Activated CD4-positive, alpha-beta T cell treated with anti-CD3 and anti-CD28 coated beads, Interleukin-2, Interleukin-4, amounts not matched to agents 100 ng/mL and 50 ng/mL, durations not matched to agents 16 hours and 8 hours (primary cell): ENCODE measurements at places on chromosomes 16 and 17.

DNA sequence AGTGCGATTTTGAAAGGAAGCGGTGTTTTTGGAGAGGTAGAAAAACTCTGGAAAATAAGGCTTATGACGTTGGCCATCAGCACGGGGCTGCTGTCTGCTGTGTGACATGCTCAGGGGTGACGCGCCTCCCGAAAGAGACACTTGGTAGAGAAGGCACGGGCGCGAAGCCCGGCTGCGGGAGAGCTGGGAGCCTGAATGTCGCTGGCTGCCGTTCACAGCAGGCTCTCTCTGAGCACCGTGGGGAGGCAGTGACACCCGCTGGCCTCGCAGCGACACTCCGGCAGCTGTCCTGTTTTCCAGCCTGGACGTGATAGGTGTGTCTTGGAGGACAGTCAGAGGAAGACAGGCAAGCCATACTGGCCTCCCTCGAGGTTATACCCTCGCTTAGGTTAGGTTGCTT, 759.1 kb upstream of the RBFOX1 start:
- no peak for DNase-seq

GRCh38 chr16:86507173-86508027, 2.9 kb upstream of the FOXF1 start:
- no peak for DNase-seq

- DNase-seq, result no peak
Observed at GRCh38 chr16:10752843-10753523, 9.3 kb downstream of the NUBP1 start.

GRCh38 chr16:73601911-73602310, 554.0 kb upstream of the ZFHX3 start:
- DNase-seq, result no peak

DNA sequence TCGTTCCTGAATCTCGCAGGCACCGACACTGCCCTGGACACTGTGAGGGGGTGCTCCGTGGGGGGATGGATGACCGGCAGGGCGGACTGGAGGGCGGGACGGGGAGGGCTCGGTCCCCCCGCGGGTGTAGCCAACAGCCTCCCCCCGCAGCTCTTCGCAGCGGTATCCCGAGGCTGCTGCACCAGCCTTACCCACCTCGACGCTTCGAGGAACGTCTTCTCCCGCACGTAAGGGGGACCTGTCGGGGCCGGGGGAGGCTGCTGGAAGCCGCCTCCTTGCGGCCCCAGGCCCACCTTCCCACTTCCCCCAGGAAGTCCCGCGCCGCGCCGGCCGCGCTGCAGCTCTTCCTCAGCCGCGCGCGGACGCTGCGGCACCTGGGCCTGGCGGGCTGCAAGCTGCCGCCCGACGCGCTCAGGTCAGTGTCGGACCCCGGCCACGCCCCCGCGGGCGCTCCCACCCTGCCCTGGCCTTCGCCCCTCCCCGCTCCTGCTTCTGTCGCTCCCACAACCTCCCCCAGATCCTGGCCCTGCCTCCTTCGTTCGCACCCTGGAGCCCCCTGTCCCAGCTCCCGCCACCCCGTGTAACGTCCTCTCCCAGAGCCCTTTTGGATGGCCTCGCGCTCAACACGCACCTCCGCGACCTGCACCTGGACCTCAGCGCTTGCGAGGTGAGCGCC, 3.3 kb downstream of the CARMIL2 start:
- DNase-seq, result no peak

GRCh38 chr16:49684696-49685095, 171.2 kb downstream of the ZNF423 start:
- no peak for DNase-seq

- no peak for DNase-seq
Observed at GRCh38 chr16:2244926-2245795, 6.2 kb downstream of the ECI1 start.

GRCh38 chr17:4573669-4574068, 10.7 kb upstream of the SMTNL2 start:
- peak; percentile 69 for DNase-seq

GRCh38 chr16:4723071-4723767, 10.9 kb downstream of the ANKS3 start:
- DNase-seq, result no peak

DNA sequence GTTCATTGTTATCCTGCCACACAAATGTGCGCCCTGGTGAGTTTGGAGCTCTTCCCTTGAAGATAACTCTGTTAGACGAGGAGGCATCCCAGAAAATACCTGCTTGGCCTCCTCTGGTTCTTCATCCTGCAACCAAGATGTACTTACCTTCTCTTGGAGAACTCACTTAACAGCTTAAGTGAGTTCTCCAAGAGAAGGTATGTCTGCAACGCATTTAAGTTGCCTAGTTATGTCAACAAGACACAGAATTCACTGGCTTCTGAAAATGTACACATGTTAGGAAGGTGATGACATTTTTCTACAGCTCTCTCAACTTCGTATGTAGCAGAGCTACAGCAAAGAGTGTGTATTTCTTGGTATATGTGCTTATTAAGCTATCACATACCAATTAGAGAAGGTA, 78.6 kb upstream of the NOG start:
- no peak for DNase-seq

GRCh38 chr16:86991679-86992078, 325.5 kb downstream of the C16orf95 start:
- no peak for DNase-seq

DNA sequence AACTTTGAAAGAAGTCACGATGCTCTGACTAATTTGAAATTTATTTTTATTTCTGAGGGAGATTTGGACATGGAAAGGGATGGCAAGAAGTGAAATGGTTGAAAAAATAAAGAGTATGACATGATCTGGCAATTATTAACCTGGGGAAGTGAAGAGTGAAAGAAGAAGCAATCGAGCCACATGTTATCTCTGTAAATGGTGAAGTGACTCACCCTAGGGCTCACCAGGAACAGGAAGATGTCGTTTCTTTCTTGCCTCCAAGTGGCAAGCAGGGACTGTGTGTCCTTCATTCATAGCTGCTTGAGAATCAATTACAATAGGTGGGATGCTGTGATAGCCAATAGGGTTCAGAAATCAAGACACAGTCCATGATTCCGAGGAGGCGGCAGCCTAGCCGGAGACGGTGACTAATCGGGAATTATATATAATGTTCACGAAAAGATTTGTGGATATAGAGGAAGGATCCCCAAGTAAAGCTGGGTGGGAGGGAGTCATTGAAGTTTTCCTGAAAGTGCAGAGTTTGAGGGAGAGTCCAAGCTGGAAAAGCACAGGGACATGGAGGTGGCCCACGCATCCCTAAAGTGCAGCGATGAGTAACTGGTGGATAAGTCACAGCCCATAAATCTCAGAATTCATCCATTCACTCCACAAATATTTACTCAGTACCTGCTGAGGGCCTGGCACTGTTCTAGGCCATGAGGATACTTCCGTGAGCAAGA, 18.2 kb upstream of the KRT20 start:
- DNase-seq, result peak; percentile 4

- DNase-seq, result no peak
Observed at GRCh38 chr16:23368469-23368868, 66.4 kb downstream of the SCNN1B start.

DNA sequence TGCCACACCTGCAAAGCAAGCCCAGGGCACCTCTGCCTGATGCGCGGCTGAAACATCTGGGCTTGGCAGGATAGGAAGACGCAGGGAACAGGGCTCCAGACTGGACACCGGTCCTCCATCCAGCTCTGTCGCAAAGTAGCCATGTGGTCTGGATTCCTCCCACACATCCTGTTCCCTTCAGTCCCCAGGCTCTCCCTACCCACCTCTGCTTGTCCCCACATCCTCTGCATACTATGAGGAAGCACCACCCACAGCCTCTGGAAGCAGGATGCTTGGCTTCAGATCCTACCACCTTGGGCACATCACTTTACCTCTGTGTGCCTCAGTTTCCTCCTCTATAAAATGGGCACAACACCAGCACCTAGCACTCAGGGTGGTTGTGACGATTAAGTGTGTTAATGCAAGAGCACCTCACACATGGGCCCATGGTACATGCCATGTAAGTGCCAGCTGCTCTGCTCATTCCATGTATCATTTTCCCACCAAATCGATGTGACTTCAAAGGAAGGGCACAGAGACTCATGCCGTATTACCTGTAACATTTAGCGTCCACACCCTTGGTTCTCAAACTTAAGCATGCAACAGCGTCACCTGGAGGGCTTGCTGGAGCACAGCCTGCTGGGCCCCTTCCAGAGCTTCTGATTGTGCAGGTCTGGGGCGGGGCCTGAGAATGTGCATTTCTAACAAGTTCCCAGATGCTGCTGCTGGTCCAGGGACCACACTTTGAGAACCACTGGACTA, 138.6 kb upstream of the SDK2 start:
- DNase-seq, result no peak

DNA sequence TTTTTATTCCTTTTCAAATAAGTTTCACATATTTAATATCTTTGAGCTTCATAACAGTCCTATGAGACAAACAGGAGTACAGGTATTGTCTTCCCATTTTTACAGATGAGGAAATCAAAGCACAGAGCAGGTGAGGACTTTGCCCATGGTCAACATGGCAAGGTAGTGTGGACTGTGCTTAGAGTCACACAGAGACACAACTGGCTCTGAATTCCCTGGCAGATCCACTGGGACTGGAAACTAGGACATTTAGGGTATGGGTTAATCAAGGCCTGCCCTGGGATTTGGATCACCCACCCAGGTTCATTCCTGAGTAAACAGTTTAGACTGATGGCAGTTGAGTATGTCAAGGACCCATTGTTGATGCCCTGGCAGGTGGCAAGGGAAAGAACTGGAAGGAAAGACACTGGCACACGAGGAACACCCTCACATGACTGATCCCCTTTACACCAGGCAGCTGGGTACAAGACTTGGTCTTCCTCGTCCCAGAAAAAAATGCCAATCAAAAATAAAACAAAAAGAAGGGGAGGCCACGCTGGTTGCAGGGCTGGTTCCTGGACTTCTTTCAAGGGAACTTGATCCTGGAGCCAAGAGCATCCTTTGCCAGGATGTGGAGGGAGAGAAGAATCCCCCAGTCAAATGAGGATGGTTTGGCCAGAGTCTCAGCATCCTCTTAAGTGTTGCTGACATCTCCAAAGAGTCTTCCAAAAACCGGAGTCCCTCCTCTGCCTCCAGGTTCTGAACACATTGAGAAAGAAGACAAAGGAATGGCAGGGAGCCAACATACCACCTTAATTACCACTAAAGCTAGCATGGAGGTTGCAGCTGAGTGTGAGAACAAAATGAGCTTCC, 34.9 kb downstream of the CHD9 start:
- DNase-seq, result no peak

GRCh38 chr16:70604407-70605282, 41.7 kb upstream of the IL34 start:
- no peak for DNase-seq

DNA sequence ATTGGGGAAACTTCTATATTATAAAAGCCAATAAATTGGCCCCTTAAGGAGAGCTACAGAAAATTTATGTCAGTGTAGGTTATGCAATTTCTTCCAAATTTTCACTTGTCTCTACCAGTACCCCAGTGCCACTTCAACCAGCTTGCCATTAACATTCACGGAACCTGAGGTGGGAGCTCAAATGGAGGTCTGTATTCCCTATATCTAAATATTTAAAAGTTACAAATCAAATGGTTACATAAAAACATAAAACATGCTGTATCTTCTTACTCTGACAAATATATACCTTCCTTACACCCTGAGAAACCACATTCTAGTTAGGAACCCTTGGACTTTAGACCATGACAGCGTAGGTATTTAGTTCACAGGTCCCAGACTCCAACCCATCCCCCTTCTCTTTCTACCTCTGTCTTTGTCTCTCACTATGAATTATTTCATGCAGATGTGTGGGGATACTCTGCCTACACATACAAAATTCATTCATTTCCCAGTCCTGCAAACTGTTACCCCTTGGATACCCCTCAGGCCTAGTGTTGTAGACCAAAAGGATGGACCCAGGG, 127.8 kb upstream of the PMFBP1 start:
- DNase-seq, result no peak

DNA sequence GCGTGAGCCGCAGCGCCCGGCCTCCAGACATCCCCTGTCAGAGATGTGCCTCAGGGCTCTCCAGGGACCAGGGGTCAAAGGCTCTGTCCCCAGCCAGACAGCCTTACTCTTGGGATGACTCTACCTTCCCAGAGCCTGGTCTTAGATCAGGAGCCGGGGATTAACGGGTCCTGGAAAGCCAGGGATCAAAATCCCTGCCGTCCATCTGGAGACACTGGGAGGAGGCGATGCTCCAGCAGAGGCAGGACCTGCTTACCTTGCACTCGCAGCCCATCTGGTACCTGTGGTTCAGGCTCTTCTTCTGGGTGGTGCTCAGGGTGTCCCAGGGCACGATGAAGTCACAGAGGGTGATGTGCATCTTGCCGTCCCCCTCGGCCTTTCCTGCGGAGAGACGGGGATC, 16.7 kb upstream of the USP36 start:
- DNase-seq, result no peak

- DNase-seq, result no peak
Observed at GRCh38 chr16:4407543-4408322, 8.7 kb downstream of the CORO7 start.

DNA sequence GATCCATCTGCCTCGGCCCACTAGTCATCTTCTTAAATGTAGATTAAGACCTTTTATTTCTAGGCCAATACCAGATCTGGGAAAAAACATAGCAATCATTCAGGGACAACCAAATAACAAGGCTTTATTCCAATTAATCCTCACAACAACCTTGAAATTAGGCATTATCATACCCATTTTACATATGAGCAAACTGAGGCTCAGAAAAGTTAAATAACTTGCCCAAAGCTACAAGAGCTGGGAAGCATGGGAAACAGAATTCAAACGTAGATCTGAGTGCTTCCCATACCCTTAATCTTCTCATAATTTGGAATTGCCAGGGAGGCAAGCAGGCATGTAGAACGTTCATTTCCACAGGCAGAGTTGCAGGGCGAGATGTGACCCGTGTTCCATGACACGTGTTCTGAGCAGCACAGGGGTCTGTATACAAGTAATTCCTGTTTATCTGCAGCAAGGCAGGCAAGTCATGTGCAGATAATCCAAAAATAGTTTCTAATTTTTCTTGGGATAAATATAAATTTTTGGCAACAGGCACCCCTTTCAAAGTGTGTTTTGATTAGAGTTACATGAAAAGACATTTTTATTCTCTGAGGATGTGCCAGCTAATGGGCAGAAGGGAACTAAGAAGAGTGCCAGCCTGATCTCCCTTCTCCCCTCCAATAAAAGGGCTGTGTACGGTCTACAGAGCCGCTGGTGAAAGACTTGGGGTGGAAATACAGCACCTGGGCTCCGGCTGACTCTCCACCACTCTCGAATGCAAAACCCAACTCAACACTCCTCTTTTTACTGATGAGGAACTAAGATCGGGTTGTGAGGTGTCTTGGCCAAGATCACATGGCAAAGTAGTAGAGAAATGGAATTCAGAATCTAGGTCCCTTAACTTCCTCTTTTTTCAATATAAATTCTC, 27.7 kb upstream of the MYOCD start:
- DNase-seq, result no peak

DNA sequence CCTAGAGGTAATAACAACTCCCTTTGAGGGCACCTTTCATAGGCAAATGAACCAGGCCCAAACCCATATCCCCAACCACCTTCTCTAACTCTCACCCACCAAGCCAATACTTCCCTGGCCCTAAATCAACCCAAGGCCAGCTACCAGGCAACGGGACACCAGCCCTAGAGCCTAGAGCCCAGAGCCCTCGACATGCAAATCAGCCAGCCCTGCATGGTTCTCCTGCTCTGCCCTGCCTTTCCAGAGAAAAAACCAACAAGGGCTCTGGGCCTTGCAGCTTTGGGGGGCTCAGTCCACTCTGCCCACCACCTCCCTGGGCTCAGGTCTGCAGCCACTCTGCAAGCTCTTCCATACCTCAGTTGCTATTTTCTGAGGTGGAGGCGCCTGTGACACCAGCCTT, 55.0 kb downstream of the PITPNM3 start:
- no peak for DNase-seq
